ENCODE measurements at places on chromosomes 13 and 19.

DNA sequence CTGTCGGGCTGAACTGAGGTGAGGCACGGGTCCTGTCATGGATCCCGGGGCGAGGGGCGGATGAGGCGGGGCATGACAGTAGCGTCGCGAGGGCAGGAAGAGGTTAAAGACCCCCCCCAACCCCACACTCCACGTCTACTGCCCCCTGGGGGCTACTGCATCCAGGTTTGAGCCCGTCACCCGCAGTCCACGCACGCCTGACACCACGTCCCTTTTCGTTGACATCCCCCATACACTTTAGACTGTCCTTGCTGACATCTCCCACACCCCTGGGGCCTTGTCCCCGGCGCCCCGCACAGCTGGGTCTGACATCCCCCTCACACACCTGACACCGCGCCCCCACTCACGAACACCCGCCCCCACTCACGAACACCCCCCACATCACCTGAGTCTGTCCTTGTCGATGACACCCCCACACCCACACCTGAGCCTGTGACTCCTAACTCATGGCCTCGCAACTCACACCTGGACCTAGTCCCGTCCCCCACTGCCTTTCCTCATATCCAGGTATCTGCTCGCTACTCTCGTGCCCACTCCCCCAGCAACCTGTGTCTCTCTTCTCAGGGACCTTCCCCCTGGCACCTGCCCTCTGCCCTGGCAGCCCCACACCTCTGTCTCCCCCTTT, 416 bp downstream of the SLC25A42 start:
- no peak for DNase-seq

GRCh38 chr19:44596428-44597130, 16.8 kb upstream of the IGSF23 start:
- no peak for DNase-seq

GRCh38 chr19:7638802-7639465, 2.0 kb downstream of the STXBP2 start:
- no peak for DNase-seq

DNA sequence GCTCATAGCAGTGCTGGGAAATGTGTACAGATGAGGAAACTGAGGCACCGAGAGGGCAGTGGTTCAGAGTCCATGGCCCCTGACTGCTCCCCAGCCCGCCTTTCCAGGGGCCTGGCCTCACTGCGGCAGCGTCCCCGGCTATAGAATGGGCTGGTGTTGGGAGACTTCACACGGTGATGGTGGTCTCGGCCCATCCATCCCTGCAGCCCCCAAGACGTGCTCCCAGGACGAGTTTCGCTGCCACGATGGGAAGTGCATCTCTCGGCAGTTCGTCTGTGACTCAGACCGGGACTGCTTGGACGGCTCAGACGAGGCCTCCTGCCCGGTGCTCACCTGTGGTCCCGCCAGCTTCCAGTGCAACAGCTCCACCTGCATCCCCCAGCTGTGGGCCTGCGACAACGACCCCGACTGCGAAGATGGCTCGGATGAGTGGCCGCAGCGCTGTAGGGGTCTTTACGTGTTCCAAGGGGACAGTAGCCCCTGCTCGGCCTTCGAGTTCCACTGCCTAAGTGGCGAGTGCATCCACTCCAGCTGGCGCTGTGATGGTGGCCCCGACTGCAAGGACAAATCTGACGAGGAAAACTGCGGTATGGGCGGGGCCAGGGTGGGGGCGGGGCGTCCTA, 15.9 kb downstream of the LDLR start:
- DNase-seq = no peak

- no peak for DNase-seq
These were observed 472.8 kb downstream of the LIG4 start for GRCh38 chr13:107742544-107742943.

DNA sequence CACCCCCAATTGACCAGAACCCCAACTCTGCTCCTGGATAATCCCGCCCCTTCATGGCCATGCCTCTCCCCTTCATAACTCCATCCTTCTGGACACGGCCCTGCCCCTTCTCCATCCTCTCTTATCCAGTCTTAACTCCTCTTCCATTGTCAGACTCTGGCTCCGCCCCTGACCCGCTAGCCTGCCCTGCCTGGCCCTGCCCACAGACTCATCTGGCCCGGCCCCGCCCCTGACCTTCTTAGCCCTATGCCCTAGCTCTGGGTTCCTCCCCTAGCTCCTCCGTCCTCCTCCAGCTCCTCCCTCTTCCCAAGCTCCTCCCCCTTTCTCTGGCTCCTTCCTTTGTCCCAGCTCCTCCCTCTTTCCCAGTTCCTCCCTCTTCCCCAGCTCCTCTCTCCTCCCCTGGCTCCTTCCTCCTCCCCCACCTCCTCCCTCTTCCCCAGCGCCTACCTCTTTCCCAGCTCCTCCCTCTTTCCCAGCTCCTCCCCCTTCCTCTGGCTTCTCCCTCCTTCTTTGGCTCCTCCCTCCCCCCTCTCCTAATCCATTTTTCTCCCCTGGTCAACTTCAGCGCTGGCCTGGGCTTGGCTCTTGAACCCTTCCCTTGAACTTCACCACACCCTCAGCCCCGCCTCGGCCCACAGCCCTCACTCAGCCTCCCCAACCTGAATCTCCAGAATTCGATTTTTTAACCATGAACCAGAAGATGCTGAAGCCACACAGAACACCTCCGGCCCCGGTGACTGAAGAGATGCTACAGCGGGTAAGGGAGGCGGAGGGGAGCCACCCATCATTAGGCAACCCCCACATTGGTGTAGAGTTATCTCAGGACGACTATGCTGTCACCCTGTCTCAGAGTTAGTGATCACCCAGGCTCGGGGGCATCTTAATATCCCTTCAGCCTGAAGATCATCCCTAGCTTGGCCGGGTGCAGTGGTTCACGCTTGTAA, 9.2 kb upstream of the ZNF358 start:
- DNase-seq = peak; percentile 63

- DNase-seq = no peak
These were observed 610.2 kb downstream of the SLITRK1 start for GRCh38 chr13:83272076-83272475.

- DNase-seq = no peak
These were observed 908.0 kb upstream of the ATXN8OS start for GRCh38 chr13:69199664-69200063.

- no peak for DNase-seq
These were observed 24.4 kb downstream of the CELF5 start for GRCh38 chr19:3248728-3249326.

- no peak for DNase-seq
These were observed 5.6 kb downstream of the BCAM start for GRCh38 chr19:44814517-44814916.

- no peak for DNase-seq
These were observed 26.2 kb downstream of the RAP2A start for GRCh38 chr13:97460004-97460775.

DNA sequence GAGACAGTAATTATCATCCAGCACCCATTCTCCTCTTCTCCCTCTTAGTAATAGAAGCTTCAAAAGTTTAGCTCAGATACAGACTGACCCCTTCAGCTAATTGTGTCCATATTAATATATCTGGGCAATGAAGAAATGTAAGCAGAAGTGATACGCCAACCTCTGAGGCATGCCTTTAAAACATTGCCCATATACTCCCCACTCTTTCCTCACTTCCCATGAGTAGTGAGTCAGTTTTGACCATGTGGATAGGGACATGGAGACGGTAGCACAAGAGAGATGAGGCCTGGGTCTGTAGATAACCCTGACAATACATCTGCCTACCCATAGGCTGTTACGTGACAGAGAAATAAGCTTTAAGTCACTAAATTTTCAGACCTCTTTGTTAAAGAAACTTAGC, 147.6 kb downstream of the KCTD12 start:
- DNase-seq = no peak

DNA sequence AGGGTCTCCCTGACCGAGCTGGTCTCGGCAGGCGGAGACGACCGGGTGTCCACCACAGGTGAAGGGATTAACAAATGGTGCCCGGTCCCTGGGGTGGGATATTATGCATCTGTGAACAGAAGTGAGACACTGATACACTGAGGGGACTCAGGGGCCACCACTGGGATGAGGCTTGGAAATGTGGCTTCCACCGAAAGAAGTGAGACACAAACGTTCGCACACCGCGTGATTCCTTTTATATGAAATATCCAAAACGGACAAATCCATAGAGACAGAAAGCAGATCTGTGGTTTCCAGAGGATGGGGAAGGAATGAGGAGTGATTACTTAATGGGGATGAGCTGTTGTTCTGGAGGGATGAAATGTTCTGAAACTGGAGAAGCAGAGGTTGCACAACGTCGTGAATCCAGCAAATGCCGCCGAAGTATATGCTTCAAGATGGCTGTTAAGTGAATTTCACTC, 47.5 kb downstream of the C13orf46 start:
- DNase-seq = no peak

GRCh38 chr19:51724543-51724942, 752 bp upstream of the HAS1 start:
- no peak for DNase-seq

DNA sequence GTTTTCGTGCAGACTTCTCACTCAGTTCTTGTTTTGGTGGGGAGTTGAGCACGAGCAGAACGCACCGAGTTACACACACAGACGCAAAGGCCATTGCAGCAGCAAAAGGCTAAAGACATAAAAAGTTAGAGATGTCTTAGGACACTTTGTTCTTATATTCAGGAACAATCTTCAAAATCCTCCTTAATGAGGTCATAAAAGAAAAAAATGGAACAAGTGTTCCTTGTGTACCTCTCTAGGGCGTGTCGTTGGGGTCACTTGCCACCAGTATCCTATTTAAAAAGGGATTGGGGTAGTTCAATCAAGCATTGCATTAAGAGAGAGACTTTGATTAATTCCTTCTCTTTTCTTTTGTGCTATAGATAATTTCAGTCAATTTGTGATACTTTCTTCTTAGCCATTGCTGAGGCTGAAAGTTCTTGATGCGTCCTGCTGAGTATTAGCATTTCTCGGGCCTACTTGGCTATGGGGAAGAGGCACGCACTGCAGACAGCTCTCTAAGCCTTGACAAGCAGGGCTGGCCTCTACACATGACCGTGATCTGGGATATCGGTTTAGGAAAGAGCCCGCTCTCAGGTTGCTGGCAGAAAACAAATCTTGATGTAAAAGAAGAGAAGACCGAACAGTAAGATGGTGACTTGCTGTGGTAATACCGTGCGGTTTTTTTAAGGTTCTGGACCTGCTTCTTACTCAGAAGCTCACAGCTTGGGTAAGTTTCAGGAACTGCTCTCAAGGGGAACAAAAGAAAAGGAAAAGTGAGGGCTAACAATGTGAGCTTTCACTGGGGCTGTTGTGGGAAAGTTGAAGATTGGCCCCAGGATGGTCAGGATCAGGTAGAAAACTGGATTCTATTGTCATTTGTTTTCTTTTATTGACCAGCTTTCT, 223.6 kb downstream of the TM9SF2 start:
- no peak for DNase-seq

GRCh38 chr19:2441096-2441752, 13.8 kb upstream of the TIMM13 start:
- DNase-seq = no peak

DNA sequence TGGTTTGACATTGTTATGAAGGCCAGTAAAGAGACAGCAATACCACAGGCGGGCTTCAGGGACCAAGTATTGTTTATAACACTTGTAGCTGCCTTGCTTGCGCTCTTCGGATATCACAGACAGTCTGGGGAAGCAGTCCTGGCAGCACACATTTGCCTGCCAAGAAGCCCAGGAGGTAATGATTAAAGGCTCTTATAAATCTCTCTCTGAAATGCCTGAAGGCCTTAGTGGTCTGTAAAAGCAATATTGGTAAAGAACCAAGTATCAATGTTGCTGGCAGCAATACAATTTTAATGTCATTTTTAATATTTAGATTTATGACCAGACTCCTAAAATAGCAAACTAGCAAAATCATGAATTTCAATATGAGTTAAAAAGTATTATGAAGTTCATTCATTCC, 1312.4 kb downstream of the PCDH9 start:
- no peak for DNase-seq

DNA sequence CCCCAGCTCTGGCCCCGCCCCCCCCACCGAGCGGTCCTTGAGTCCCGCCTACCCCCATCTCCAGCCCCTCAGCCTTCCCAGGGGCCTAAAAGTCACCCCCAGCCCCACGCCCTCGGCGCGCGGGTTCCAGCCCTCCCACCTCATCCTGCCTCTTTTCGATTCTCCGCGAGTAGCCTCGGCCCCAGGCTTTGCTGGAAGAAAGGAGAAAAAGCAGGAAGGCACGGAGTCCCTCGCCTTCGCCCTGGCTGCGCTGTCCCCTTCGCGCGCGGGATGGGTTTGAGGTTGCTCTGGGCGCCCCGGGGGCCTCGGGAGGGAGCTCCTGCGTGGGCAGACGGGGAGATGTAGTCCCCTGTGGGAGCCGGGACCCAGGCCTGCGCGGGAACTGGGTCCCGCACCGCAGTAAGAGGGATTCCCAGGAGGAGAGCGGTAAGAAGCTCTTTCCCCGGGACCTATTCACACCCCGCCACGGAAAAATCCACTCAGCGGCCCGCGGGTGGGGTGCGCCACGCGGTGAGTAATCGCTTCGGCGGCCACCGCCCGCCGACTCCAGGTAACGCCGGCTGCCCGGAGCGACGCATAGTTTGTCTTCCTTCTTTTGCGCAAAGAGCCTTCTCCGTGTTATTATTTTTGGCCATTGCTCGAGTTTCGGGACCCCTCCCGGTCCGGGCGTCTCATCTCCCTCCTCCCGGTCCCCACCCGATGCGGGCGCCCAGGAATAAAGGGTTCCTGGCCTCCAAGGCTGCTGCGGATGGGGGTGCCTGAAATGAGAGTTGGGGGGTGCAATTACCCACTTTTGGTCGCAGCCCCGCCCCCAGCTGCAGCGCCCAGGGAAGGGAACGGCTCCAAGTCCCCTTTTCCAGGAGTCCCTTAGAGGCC, 865 bp upstream of the CRLF1 start:
- DNase-seq = no peak

DNA sequence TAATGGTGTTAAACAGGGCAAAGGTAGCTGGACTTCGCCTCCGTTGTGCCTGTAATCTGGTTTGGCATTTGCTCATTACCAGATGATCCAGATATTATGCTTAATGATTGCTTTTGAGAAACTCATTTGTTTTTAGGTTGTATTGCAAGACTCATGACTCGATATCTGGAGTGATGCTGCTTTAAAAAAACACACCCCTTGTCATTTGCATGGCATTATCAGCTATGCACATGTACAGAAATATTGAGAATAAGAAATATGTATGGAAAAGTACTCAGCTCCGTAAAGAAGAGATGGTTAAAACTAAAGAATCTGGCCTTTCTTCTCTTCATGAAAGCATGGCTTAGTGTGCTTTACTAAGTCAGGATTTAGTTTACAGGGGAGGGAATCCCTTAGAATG, 95.0 kb downstream of the ARHGEF7 start:
- DNase-seq = no peak

- DNase-seq = no peak
These were observed 52.7 kb upstream of the TEX29 start for GRCh38 chr13:111267784-111268183.

DNA sequence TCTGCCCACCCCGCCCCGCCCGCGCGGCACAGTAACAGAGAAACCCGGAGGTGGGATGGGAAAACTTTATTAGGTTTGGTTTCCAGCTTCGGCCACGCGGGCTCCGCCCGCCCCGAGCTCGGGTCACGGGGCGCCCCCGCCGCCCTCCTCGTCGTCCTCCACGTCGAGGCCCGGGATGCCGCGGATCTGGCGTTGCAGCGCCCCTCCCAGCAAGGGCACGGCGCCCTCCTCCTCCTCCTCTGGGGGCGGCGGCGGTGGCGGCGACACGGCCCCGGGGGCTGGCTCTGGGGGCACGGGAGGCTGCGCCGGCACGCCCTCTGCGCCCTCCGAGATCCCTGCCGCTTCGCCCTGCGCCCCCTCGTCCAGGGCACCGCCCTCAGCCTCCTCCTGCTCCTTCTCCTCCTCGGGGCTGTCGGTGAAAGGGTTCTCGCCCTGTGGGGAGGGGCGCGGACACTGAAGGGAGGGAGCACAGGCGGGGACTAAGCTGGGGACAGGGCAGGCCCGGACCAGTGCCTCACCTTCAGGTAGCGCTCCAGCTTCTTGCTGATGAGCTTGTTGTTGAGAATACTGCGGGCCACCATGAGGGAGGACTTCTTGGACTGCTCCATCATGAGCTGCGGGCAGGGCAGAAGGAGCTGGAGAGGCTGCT, 536 bp upstream of the AKAP8 start:
- peak; percentile 29 for DNase-seq

Measured in stimulated activated CD4-positive, alpha-beta T cell treated with anti-CD3 and anti-CD28 coated beads, Interleukin-15, amount 100 ng/mL, for 48 hours (primary cell).